ENCODE measurements at places on chromosomes 16 and 17.

GRCh38 chr16:20153444-20153843 lies 79.8 kb upstream of the GPR139 start:
- no peak for DNase-seq

DNA sequence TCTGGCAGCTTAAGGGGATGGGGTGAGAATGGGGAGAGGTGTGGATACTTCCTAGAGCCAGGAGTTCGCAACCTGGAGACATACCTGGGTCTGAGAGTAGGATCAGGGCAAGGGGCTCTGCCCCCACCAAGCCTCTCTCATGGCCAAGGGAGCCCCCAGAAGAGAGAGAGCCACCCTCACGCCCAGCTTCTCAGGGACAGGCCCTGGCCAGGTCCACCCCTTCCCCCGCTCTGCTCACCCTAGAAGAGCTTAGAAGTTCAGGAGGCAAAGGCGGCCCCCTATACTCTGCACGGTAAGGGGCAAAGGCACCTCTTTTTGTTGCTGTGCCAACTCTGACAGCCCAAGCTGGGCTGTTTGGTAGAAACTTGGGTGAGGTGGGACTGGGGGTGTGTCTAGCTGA lies 69.3 kb upstream of the TMEM97 start:
- no peak for DNase-seq

- DNase-seq = no peak
Measured at GRCh38 chr17:79007504-79008381, 1.8 kb downstream of the CANT1 start.

- no peak for DNase-seq
Measured at GRCh38 chr16:14202697-14203096, 131.6 kb downstream of the MRTFB start.

GRCh38 chr17:64728041-64728695 lies 66.1 kb upstream of the SMURF2 start:
- DNase-seq = no peak

DNA sequence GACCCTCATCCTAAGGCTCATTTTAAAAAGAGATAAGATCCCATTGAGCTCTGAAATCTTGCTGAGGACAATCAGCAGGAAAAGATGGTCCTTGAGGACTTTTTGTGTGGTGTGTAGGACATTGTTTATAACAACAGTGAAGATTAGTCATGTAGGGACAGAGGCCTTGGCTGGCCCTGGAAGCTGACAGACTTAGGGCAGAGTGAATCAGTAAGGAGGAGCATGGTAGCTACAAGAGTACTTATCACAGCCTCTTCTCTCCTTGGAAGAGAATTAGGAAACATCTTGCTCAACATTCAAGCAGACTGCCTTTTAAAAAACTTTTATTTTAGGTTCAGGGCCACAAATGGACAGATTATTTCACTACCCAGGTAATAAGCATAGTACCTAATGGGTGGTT lies 665.9 kb upstream of the SALL1 start:
- no peak for DNase-seq

Data from muscle of back (tissue), 13 donors.